ENCODE measurements at places on chromosomes 3 and 15.

- no peak for DNase-seq
Measured at GRCh38 chr3:40753951-40754350, 229.2 kb downstream of the ZNF621 start.

GRCh38 chr3:194817592-194817930, 131.9 kb downstream of the FAM43A start:
- DNase-seq, result no peak

- no peak for DNase-seq
Measured at GRCh38 chr3:57864853-57865252, 108.7 kb downstream of the SLMAP start.

- DNase-seq, result no peak
Measured at GRCh38 chr3:164640591-164640990, 437.7 kb downstream of the SI start.

DNA sequence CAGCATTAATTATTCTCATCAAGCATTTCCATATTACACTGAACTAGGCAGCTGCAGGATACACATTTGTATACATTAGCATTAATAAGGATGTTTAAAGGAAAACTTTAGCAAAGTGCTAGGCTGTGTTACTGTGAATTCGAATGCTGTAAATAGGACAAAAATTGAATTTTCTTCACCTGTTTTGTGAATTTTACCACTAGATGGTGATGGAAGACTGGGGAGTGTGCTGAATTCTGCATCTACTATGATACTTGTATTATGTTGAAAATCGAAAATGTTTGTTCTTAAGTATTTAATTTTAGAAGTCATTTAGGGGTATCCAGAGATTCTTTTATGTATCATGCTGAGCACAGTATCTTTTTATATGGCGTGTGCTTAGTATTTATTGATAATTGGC, 12.3 kb upstream of the P2RY14 start:
- no peak for DNase-seq

GRCh38 chr15:31842532-31843195, 187.7 kb upstream of the CHRNA7 start:
- DNase-seq, result no peak

GRCh38 chr3:118476885-118477618, 557.6 kb downstream of the IGSF11 start:
- no peak for DNase-seq

DNA sequence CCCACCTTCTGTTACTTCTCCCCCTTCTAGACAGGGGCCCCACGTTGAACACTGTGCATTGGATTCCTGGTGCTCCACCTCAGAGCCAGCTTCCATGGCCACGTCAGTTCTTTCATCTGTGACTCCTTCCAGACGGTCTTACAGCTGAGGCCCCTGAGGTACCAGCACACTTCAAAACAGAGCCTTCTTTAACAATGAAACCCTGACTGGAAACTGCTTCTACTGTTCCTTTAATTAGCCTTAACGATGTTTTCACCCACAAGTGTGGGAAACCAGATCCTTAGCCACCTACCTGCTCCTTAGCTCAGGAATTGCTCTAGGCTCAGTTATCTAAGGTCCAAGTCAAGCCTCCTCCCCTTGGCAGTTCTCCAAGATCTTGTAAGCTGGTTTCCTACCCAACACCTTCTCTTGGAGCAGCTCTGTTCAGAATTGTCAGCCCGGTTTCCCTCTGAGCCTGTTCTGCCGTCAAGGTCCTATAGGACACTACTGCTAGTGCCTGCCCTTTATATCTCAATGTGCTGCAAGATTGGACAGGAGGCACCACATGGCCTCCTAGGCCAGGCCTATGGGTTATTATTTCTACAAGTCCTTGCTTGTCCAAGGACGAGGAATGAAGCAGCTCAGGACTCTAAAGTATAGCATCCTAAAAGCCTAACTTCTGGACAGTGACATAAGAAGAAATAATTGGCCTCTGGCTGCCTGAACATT, 80.7 kb downstream of the FMN1 start:
- no peak for DNase-seq

GRCh38 chr15:58213587-58214338, 75.6 kb downstream of the AQP9 start:
- no peak for DNase-seq

GRCh38 chr3:119352863-119353527, 58.8 kb downstream of the ARHGAP31 start:
- DNase-seq, result no peak

GRCh38 chr15:80093854-80094418, 34.5 kb downstream of the ZFAND6 start:
- DNase-seq, result no peak

GRCh38 chr3:150544041-150544440, 2.3 kb downstream of the SERP1 start:
- DNase-seq, result no peak

GRCh38 chr15:69104050-69104750, 56.2 kb upstream of the GLCE start:
- no peak for DNase-seq

DNA sequence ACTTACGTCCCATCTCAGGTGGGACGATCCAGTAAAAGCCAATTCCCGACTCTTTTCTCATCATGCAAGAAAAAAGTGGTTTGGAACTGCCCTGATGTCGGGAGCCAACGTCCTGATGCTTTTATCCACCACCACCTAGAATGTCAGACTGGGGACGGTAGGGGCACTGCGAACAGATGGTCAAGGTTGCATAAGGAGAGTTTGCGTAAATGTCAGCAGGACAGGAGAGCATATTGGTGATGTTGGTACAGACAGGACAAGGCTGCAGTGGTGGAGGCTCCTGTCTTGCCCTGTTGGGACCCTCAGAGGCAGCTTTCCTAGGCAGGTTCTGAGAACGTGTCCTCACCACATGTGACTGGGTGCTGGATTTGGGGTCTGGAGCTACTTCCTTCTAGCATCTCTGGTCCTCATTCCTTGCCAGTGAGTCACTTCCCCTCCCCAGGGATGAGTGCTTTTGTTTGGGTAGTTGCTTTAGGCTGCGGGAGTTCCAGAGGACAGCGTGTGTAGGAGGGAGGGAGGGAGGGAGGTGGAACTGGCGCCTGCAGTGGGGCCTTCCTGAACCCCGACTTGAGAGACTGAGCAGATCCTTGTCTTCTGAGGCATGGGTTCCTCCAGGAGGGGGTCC, 21.0 kb downstream of the THSD4 start:
- DNase-seq, result no peak

DNA sequence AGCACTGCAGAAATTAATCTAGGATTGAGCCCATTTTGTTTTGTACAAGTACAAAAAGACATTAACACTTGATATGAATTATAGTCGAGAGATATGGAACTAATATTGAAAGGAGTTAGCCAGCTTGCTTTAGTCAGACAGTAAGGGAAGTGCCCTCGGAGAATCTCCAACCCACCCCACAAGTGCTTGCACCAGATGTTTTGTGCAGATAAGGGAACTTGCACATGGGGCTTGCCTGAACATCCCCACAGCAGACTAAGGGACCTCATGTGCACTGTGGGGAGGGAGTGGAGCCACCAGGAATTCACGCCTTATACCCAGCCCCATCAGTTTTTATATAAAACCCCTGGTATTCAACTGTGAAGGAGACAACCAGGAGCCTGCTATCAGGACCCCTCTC, 122.3 kb downstream of the EFHB start:
- DNase-seq, result no peak

GRCh38 chr15:74502301-74502700, 38.7 kb upstream of the ARID3B start:
- DNase-seq, result no peak
